ENCODE measurements at places on chromosomes 6 and 20. TPM values are rescaled to one million over a fixed set of nuclear protein-coding genes. Genes with fewer than 3 reads are reported as not detected.

GRCh38 chr6:105179244-105180065 lies at the start of gene POPDC3:
Gene POPDC3 (minus strand): TSS chr6:105180014. CDS start chr6:105161909, 18,105 bp downstream.
- no peak within 1 kb of the TSS for H3K27ac ChIP-seq
- peaks cover 5% of the 10 kb centered on the region for H3K4me1 ChIP-seq
- H3K36me3 ChIP-seq, result peaks cover 1% of the 10 kb centered on the region
- DNase-seq, result no peak

GRCh38 chr6:34246249-34246562 lies 2.6 kb downstream of the SMIM29 start:
- H3K27ac ChIP-seq, result peak overlapping the region; percentile 70
- peaks cover 68% of the 10 kb centered on the region for H3K4me1 ChIP-seq
- peaks cover 1% of the 10 kb centered on the region for H3K27me3 ChIP-seq
- DNase-seq, result no peak
- peaks cover 39% of the 10 kb centered on the region for H3K36me3 ChIP-seq

The KCNQ5 gene
- total RNA-seq, result 12.6 TPM

The GGTLC1 gene
- not detected for total RNA-seq

DNA sequence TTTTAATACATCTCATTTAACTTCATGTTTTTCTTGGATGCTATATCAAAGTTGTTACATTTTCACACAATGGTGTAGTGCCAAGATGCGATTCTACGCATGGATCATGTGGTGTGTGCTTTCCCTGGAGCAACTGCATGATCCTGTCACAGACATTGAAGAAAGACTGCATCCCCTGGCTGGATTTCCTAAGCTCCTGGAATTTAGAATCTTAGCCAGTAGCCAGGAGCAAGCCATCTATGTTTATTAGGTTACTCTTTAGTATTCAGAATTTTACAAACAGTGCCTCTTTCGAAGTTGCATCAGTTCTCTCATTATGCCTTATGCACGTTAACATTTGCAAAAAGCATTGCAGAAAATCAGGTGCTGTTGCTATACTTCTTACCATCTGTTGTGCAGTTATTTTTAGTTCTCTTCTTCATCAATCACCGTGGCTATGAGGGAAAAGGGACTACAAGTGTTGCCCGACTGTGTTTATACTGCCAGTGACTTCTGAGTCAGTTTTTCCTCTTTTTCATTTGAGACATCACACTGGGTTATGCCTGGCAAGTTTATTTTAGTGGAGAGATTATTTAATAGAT lies 584.2 kb downstream of the BCKDHB start:
- no peak overlapping the region for H3K4me3 ChIP-seq
- H3K27ac ChIP-seq, result no peak overlapping the region
- DNase-seq, result no peak

DNA sequence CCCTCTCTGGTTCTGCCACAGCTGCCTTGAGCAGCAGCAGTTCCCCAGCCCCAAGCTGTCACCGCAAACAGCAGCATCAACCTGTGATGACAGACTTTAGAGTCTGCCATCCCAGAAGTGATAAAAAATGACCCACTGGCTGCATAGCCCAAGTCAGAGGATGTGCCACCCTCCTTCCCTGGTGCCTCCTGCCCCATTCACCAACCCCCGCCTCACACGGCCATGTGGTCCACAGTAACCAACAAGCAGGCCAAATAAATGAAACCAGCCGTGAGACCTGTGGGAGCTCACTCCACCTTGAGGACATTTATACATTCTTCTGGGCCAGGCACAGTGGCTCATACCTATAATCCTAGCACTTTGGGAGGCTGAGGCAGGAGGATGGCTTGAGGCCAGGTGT lies 98.2 kb downstream of the PRND start:
- DNase-seq, result no peak
- peaks cover 25% of the 10 kb centered on the region for H3K4me1 ChIP-seq
- peaks cover 34% of the 10 kb centered on the region for H3K36me3 ChIP-seq
- H3K27me3 ChIP-seq, result no peaks in the 10 kb centered on the region

Data from activated T-helper 1 cell treated with anti-CD3 and anti-CD28 coated beads, Interleukin-12 subunit alpha, Interleukin-12 subunit beta, Interleukin-2, Interleukin-4 antibody, amounts not matched to agents 30 ng/mL and 10 ng/mL and 1 ng/mL, durations not matched to agents 14 hours and 24 hours and 36 hours (primary cell).